ENCODE measurements at places on chromosomes 7 and 10.

GRCh38 chr10:71253981-71254818, 41.8 kb downstream of the UNC5B start:
- DNase-seq, result no peak

- DNase-seq, result no peak
These were observed 1.6 kb downstream of the SAMD9L start for GRCh38 chr7:93146472-93147141.

- DNase-seq, result no peak
These were observed 51.6 kb downstream of the PIK3CG start for GRCh38 chr7:106916679-106917078.

- no peak for DNase-seq
These were observed 59.2 kb upstream of the OIT3 start for GRCh38 chr10:72834183-72834825.

DNA sequence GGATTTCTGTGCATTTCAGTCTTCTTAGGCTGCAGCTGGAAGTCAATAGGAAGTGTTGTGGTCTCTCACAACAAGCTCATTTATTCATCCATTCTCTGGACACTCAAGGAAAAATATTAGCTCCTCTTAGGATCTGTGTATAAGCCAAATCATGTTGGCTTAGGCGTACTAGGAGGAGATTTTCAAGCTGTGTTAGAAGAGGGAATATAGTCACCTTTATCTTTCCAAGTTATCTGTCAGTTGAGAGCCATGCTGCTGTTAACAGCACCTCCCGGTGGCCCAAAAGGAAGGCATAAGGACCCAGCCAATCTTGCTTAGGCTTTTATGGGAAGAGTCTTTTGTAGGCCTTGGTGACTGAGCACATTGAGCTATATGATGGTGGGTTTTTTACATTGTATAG, 220.0 kb downstream of the LRMDA start:
- no peak for DNase-seq

GRCh38 chr7:73839743-73840714, 2.3 kb downstream of the METTL27 start:
- DNase-seq, result no peak

- DNase-seq, result no peak
These were observed 50.9 kb upstream of the UNC5B start for GRCh38 chr10:71161425-71161824.

GRCh38 chr10:71972746-71973695, 8.8 kb downstream of the CHST3 start:
- DNase-seq, result no peak

- no peak for DNase-seq
These were observed 445.5 kb upstream of the IGFBP3 start for GRCh38 chr7:46366526-46366925.
